Left colon (tissue), 2 donors: ENCODE measurements at places on chromosomes 7 and 10. TPM values are rescaled to one million over a fixed set of nuclear protein-coding genes. Genes with fewer than 3 reads are reported as not detected.

DNA sequence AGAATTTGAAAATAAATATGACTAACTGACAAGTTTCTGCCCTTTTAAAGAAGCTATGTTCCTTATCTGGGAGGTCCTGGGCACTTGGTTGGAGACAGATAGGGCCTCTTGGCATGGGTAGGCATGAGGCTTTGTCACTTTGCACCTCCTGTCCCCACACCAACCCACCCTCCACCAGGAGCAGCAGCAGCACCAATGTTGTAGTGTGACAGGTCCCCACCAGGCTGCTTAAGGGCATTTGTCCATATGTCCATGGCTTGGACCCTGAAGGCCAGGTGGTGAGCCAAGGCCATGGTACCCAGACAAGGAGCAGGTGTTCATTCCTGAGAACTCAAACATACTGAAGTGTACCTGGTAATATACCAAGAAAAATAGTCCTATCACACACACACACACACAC, 629.1 kb downstream of the ACTR3B start:
- no peak for DNase-seq

DNA sequence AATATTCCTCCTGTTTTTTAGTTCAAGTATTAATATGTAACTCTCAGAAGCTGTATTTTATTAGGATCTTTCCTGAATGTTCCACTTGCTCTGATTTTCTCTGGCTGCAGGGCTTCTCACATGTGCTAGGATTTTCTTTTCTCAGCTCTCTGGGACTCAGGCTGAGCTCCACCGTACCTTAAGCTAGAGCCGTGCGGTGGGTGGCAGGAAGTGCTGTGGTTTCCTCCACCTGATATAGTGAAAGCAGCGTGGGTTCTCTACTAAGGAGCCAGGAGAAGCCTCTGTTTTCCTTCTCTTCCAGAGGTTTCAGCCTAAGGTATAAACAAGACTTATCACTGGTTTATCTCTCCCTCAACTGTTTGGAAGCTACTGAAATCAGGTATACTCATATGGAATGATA, 433.6 kb downstream of the NRG3 start:
- no peak for DNase-seq

- DNase-seq: no peak
Measured at GRCh38 chr10:36531621-36532020, 593.8 kb upstream of the ANKRD30A start.

DNA sequence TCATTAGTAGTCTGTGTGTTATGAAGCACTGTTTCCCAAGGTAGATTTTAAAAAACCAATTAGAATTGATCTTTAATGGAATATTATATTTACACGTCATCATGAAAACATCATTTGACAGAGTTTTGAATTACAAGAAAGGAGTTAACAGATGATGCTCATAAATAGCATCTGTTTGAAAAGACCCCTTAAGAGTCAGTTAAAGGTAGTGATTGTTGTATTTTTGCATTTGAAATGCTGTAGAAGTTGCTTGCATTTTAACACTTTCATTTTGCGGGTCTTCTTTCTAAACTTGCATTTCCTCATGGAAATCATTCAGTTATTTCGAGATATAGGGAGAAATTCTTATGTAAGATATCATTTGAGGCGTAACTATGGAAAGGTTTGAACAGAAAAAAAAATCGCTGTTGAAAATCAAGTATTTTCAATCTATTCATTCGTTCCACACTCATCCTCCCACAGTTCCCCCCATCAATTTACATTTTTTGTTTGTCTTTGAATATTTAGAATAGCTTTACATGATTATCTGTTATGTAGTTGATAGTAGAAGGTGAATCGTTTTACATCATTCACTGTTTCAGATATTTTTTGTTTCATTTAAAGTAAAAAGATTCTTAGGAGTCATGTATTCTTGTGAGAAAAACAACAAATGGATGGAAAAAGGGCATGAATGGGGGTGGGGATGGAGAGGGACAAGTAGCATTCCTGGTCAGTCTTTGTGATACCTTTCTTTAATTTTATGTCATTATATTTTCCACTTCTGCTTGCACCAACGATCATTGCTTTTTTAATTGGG, 3.0 kb upstream of the SKIDA1 start:
- no peak for DNase-seq

DNA sequence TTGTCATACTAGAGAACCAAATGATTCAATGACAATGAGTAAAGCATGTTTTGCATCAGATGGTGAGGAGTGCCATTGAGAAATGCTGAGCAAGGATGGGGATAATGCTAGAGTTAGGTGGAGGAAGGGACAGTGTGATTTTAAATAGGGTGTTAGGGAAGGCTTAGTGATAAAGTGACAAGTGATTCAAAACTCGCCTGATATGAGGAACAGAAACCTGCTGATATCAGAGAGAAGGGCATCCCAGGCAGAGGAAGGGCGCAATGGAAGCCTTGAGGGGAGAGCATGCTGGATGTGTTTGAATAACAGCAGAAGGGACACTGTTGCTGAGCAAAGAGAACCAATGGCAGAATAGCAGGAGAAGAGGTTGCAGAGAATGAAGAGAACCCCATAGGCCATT, 196.2 kb downstream of the NRG3 start:
- no peak for DNase-seq

GRCh38 chr10:119871881-119872609, 598 bp downstream of the MCMBP start:
- DNase-seq: peak; percentile 71

- DNase-seq: no peak
Measured at GRCh38 chr7:36305648-36306047, 84.0 kb upstream of the ANLN start.

DNA sequence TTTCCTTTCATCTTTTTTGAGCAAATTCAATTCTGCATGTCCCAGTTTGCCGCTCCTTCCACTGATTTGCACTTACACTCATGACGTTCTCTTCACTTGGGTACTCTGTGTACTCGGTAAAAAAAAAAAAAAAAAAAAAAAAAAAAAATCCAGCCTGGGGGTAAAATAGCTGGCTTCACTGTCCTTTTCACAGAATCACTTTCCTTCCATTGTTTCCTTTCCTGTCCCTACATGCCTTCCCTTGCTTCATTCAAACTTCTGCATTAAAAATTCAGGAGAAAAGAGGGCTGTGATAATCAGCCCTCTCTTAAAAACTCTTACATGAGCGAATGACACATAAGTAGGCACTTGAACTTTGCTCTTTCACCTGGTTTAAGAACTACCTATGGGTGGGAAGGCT, 8.7 kb downstream of the ANKRD1 start:
- no peak for DNase-seq

DNA sequence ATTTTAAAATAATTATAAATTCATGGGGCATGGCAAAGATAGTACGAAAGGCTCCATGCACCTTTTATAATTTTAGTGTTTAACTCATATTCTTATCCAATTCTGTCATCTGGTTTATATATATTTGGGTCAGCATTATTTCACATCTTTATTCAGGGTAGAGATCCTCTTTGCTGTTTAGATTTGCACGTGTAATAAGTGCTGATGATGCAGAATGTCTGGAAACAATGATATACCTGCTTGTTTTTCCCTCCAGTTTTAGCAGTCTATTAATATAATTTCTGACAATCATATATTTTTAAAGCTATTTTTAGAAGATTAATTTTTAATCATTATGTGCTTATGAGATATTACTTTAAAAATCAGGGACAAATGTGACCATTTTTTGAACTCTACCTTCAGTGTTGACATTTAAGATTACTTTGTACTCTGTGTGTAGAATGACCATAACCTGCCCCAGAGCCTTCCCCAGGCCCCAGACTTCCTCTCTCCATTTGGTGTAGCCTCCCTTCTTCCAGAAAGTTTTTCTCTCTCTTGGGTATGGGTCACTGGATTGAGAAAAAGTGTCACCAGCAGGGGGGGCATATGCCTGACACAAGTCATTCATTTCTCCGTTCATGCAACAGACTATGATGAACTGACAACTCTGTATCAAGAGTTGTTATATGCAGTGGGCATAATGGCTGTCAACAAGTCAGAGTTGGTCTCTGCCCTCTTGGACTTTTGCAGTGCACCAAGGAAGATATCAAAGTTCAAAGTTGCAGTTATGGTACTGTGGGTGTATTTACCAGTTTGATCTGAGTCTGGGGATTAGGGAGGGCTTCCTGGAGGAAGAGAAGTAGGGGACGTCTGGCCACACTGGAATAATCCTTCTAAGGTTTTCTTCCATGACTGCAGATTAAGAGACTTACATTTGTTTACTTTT, 192.6 kb upstream of the CCDC6 start:
- peak; percentile 19 for DNase-seq

DNA sequence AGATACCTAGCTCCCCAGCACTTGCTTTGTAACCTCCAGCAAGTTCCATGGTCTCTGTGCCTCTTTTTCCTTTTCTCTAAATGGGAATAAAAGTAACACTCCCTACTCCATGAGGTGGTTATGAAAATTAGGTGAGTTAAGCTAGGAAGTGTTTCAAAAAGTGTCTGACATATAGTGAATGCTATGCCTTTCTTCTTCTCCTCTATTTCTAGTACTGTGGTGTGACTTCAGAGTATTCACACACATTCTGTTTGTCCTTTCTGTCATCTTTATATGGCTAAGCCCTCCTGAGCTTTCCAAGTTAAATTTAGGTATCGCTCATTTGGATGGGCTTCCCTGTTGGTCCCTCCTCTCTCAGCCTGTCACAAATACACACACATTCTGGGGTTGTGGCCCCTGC, 229.7 kb downstream of the EXOC4 start:
- DNase-seq: no peak

- no peak for DNase-seq
Measured at GRCh38 chr7:68674826-68675225, 923.4 kb upstream of the AUTS2 start.

DNA sequence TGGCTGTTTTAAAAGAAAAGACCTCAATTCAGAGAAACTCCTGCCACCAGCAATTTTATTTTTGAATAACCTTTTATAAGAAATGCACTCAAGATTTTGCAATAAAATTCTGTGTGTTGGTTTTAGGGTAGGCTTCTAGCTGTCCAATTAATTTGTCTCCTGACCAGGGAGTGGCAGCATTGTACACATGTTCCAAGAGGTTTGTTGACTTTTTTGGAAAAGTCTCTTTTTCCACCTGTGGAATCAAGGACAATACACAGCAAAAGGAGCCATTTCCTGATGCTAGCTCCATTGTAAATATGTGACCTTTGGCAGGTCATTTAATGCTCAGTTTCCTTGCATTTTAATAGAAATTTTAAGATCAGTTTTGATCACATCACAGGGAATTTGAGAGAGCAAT, 1.8 kb downstream of the GIMAP5 start:
- no peak for DNase-seq

Gene SFTPA1
- total RNA-seq: not detected

Gene ELFN1
- 0.46 TPM for total RNA-seq
